ENCODE measurements at places on chromosomes 7 and 10.

GRCh38 chr7:108598914-108599580 is 29.4 kb downstream of the DNAJB9 start:
- no peak for DNase-seq

GRCh38 chr7:25662841-25663800 is 434.8 kb upstream of the NPVF start:
- DNase-seq, result no peak

GRCh38 chr10:91590142-91590903 is 42.5 kb downstream of the PPP1R3C start:
- DNase-seq, result no peak

DNA sequence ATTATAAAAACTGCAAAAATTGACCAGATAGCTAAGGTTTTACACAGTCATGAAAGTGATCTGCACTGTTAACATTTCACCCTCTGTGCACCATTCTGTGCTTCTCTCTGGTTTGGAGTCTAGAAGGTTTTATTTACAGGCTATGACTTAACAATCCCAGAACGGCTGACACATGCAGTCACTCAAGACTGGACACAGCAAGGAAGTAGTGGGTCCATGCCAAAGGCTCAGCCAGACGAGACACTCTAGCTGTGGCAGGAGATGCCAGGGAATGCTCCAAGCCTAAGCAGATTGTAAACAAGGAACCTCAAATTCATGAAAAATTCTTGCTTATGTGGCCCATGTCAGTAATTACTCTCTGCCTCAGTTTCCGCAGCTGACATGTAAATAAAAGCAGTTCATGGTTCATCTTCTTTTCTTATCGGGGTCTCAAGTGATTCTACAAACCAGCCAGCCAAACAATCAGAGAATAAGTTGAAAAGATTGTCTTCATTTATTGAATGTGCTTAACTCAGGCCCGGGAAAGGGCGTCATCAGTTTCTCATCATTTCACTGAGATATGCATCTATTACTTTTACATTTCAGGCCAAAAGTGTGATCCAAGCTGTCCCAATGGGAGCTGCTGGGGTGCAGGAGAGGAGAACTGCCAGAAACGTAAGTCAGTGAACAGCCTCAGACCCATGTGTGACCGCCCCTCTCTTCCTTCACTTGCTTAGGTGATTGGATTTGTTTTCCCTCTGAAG is 132.1 kb downstream of the EGFR start:
- DNase-seq, result no peak

GRCh38 chr7:66698652-66699205 is 41.8 kb upstream of the RABGEF1 start:
- DNase-seq, result no peak

DNA sequence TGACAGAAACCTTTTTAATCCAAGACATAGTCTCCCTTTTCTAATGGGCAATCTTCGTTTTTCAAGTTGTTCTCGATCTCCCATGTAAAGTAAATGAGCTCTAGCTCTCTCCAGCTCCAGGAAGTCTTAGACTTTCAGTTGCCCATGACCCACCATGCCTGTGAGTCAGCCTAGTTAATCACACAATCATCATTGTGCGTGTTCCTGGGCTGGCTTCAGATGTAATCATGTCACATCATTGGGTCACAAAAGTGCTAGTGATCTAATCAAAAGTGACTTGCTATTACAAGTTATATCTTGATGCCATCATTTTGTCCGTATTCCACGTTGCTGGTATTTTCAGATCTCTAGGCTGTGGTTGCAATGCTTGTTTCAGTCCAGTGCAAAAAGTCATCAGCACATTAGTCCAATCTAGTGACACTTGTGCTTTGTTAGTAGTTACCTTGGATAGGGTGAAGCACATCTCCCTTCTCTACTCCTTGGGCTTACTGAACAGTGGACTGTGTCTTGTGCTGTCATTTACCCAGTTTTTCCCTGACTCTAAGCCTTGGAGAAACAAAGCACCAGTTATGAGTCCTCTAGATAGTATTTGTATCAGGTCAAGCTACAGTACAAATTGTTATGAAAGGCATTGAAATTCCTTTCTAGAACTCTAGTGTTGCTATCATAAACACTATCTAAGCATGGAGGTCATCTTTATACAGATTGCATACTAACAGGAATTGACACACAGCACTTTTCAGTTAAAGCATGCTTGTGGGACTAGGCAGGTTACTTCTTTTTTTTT is 316.6 kb downstream of the GFRA1 start:
- no peak for DNase-seq

DNA sequence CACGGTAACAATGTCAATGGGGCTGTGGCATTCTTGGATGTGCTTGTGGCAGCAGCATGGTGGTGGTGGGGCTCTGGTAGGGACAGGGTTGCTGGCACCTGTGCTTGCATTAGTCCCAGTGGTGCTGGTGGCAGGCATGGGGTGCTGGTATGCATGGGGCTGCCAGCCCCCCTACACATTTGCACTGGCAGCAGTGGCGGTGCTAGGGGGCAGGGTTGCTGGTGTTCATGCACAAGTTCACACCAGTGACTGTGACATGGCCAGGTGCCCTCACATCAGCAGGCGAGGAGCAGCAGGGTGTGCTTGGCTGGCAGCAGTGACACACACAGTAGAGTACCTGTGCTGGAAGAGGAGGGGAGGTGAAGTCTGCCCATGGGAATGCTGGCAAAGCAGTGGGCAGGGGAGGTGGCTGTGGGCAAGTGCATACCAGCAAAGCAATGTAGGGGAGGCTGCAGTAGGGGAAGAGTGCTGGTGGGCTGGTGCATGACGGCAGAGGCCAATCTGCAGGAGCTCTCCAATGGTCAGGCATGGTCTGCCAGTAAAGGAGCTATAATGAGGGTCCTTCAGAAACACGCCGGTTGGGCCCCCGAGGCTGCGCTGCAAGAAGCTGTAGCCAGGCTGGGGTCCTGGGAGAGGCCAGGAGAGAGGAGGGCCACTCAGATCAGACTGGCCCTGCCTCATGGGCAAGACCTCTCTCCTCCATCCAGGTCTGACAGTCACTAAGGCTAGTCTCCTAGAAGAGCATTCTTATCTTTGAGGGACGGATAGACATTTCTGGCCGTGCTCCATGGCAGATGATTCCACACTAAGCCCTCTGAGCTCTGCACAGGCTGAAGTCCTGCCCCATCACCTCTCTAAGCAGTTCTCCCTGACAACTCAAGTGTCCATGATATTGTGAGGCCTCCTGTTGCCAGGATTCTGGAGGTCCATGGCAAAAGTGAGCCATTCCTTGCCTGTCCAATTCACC is 406.4 kb downstream of the SEMA3D start:
- DNase-seq, result no peak

Data from GM12892 (cell line).